ENCODE measurements at places on chromosomes 4 and X.

DNA sequence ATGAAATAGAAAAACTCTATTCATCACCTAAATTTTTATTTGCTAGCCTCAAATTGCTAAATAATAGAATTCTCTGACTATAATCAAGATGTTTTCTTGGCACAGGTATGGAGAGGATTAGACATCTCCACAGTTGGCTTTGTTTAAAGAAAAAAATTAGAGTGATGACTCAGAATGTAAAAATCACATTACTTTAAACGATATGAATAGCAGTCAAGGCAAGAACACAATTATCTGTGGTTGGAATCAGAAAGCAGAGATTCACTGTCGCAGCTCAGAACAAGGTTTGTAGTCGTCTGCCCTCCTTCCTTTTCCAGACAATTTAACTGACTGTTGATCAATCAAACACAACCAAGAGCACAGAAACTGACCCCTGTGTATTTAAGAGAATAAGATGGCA, 32.2 kb upstream of the CCKAR start:
- DNase-seq = no peak

DNA sequence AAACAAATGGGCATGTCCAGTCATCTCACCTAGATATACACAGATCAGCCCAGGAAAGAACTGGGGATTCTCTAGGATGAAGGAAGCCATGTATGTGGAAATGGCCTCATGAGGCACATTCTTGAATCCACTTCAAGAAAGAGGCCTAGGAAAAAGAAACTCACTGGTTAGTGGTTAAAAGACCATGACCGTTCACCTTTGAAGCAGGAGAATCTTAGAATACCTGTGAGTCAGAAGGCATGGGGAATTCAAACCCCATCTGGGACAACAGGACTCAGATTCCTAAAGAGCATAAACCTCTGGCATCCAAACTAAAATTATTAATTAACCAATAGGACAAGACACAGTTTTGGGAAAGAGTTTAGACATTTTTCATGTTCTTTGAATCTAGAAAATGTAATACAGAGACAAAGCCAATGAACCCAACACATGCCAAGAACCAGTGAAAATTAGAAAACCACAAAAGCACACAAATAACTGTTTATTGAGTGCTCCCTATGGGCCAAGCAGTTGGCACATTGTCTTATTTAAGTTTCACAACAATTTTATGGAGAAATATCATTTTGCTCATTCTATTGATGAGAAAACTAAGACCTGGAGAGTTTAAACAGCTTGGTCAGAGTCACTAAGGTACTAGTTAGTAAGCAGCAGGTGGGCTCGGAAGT, 97.5 kb downstream of the NPNT start:
- DNase-seq = no peak

DNA sequence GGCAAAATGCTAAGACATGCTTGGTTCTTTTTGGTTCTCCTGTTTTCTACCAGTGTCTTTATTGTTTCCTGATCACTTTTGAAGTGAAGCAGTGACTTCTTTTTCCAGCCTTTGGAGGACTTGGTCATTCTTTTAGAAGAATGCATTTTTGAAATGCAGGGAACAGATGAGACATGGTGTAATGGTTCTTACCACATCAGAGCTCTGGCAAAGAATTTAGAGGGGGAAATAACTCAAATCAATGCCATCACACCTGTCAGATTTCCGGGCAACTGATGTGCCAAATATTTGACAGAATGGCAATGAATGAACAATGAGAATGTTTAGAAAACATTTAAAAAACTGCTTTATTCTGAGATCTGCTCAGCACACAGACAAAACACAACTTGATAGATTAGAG, 519.6 kb downstream of the IQCM start:
- no peak for DNase-seq

DNA sequence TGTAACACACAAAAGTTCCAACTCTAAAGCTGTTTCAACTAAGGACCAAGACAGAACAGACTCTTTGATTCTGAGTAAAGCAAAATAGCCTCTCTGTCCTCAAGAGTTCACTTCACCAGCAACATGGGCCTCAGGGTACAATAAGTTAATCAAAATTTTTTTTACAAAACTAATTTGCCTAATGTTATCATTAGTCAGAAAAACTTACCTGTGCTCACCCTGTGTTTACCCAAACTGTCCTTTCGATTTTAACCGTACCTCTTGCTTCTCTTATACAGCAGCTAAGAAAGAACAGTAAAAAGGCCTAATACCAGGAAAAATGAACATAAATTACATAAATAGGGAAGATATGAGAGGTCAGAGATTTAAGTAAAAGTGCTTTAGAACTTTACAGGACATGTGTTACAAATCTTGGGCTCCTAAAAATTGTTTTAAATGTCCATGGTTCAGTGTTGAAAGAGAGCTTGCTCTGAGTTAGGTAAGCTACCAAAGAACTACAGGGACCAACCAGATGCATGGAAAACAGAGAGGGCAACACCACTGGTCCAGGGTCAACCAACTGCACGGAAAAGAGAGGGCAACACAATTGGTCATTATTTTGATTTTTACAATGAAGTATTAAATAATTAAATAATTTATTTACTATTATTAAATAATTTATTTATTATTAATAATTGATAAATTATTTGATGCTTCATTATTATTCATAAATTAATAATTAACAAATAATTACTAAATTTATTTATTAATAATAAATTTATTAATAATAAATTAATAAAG, 73.1 kb downstream of the FAT1 start:
- no peak for DNase-seq

All from T1000 (cell line).